ENCODE measurements at places on chromosomes 5 and 9. TPM values are rescaled to one million over a fixed set of nuclear protein-coding genes. Genes with fewer than 3 reads are reported as not detected.

- no peak for DNase-seq
Observed at GRCh38 chr5:173752653-173753052, 135.5 kb upstream of the CPEB4 start.

DNA sequence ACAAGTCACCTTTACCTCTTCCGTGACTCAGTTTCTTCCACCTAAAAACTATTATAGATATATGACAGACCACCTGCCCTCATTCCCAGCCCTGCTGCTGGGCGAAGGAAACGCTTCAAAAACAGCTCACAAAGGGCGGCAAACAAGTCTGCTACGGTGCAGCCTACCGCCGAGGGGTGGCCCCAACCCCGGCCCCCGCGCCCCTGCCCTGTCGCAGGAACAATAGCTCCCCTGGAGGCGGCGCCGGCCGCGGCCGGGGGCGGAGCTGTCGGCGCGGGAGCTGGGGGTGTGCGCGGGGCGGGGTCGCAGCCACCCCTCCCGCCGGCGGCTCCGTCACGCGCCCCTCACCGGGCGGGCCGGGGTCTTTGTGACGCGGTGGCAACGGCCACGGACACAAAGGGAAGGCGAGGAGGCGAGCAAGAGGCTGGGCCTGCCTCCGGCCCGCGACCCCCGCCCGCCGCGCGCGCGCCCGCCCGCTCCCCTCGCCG is at the start of gene TMEFF1:
Gene TMEFF1, plus strand, starts transcription at position 362 of the 488 bp plus-strand sequence. CDS start 396 bp downstream, outside the sequence.
- DNase-seq = peak; percentile 47

GRCh38 chr9:16553869-16554540 is 316.5 kb downstream of the BNC2 start:
- no peak for DNase-seq

GRCh38 chr5:31408814-31409213 is 123.1 kb downstream of the DROSHA start:
- no peak for DNase-seq

DNA sequence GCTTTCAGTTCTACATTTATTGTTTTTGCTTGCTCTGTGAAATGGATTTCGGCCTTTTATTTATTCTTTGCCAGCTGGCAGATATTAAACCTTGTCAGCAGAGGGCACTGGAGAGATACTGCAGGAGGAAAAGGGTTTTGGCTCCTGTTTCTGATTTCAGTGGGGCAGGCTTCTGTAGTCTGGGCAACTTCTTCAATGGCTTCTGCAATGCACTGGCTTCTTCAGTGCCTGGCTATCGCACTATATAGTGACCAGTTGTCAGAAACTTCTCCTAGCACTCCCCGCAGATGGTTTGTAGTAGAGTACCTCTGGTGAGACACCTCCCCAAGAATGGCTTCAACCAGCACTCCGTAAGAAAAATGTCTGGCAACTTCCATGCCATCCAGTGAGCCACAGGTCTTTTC is 3.2 kb upstream of the NFX1 start:
- DNase-seq = peak; percentile 73

GRCh38 chr9:127813686-127814226 is 11.1 kb downstream of the FPGS start:
- no peak for DNase-seq

DNA sequence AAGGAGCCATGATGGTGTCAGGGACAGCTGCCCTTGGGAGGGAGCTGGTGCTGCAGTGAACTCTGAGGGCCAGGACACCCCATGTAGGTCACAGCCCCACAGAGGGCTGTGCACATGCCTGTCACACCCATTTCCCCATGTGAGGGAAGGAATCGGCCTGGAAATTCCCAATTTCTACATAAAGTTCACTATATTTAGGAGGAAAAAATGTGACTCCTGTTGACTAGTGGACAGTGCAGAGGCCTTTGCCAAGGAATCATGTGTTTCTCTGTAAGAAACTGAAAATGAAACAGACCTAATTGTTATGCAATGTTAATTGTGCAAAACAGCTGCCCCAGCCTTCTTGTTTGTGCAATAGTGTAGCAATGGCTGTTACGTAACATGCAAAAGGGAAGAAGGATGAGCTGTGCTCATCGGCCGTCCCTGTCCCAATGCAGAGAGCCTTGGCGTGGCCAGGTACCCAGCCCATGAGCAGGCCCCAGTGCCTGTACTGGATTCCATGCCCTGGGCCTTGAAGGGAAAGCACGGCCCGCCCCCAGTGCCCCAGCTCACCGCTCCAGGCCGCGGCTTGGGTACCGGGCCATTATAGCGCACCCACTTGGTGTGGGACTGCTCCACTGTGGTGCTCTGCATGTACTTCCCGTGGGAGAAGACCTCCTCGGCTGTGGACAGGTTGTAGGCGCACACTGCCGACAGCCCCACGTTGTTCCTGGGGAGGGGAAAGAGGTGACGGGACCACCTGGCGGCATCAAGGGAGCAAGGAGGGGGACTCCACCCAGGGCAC is 70.0 kb downstream of the SECISBP2 start:
- DNase-seq = no peak

DNA sequence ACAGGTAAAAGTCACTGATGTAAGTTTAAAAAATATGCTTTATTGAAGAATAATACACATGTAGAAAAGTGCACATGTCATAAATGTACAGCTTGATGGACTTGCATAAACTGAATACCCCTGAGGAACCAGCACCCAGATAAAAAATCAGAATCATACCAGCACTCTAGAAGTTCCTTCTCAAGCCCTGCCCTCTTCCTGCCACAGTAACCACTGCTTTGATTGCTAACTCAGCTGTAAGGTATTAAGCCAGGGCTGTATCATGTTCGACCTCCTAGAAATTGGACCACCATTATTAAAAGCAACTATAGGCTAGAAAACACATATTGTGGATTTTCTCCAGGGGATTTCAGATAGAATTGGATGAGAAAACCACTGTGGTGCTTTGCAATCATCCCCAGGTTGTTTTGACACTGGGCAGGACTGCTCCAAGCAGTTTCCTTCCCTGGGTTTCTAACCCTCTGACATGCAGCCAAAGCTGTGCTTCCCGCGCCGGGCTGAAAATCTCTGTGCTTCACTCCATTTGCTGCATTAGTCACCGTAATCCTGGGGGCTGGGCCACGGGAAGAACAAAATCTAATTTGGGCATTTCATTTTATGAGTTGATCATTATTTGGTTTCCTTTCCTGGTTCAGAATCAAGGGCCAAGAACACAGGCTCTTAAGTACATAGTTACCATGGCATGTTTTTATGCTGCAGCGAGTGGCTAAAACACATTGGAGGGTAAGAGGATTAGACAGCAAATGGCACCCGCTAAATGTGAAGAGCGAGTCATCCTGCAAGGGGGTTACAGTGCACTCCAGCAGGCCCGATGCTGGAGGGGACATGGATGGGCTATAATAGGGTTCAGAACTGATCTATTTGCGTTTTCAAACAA is 139.4 kb upstream of the IL12B start:
- peak; percentile 60 for DNase-seq

DNA sequence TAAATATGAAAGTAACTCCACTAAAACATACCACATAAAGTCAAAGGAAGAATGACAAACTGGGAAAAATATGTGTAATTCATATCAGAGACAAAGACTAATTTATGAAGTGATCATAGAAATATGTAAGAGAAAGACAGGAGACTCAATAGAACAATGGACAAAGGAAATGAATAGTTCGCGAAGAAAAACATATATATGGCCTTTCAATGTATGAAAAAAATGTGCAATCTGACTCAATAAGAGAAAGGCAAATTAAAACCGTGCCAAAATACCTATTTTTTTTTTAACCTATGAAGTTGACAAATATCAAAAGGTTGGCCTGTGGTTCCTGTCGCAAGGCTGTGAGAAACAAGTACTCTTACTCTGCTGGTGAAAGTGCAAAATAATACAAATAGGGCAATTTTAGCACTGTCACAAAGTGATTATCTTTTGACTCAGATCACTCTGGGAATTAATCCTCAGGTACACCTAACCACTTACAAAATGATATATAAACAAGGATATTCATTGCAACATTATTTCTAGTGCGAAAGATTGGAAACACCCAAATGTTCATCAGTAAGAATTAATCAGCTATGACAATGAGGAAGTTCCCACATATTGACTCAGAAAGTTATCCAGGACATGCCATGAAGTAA is 3.7 kb downstream of the C9 start:
- no peak for DNase-seq

DNA sequence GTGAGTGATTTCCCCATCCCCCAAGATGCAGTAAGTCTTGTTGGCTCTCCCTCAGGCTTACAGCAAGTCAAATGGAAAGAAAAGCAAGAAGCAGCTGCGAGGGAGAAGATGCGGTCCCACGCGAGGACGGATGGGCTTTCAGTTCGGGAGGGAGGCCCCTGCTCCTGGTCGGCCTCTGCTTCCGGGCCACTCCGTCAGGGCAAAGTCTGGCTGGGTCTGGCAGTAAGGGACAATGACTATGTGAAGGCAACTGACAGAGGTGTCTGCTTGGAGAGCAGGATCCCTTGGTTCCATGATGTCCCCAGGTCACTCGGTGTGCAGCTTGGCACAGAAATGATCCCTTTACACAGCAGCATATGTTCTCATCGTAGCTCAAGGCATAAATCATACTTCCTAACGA is 146.7 kb downstream of the HSPA4 start:
- no peak for DNase-seq

GRCh38 chr5:2030131-2030530 is 147.4 kb upstream of the IRX4 start:
- peak; percentile 7 for DNase-seq

DNA sequence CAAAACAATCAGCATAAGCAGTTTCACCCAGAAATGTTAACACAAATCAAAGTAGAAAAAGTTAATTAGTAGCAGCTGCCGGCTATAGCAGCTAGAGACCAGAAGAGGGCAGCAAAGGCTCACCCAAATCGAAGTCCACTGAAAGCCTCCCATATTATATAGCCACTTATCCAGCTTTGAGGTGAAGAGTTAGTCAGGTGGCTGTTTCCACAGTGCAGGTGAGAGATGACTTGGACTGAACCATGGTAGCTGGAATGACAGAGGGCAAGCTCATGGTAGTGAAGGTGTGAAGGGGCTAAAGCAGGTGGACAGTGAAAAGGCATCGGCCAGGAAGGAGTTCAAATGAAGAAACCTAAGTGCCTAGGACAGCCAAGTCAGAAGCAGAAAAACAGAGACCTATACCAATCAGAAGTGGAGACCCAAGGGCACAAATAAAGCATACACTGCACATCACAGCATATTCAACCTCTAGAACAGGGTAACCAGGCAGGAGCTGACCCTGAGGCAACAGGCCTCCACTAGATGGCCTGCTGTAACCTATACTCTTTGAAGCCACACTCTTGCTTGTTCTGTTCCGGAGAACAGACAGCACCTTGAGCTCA is 7.2 kb upstream of the RNF38 start:
- peak; percentile 71 for DNase-seq

DNA sequence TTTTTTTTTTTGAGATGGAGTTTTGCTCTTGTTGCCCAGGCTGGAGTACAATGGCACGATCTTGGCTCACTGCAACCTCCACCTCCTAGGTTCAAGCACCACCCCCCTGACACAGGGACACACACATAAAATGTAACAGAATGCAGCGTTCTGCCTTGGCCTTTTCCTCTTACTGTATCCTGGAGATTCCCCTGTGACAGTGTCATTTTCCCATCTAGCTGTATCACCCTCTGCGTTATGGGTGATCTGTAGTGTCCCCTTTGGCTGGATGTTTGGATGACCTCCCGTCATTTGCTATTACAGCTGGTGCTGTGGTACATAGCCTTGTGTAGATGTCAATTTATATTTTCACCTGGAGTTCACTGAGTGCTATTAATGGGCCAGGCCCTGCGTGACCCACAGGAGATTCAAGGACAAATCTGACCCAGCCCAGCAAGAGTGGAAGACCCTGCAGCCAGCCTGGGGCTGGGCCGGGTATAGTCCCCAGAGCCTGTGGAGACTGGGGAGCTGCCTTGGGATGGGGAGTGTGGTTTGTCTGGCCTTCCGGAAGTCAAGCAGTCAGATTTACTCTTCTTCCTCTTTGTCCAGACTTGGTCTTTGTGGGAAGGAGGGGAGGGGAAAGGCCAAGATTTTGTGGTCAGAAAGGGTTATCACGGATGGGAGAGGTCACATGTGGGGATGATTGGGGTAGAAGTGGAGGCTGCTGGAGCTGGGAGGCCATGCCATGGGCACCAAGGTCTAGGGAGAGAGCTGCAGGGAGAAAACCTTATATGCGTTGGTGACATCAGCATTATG is 43.6 kb downstream of the ERGIC1 start:
- no peak for DNase-seq

DNA sequence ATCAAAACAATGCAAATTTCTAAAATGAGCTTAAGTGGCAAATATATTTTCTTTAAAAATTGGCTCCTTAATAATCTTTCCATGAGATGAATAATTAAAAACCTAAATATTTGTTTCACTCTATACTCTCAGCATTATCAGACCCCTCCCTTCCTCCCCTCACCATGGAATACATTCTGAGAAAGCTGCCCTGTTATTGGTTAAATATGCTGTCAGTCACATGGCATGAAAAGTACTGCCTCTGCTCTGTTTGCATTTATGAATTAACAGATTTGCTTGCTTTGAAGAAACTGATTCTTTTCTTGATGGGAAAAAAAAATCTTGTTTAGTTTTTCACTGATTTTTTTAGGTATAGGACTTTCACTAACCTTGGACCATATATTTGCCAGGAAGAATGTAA is 17.0 kb upstream of the RPS23 start:
- DNase-seq = no peak

- DNase-seq = no peak
Observed at GRCh38 chr5:850511-851006, at the start of gene ZDHHC11. Gene ZDHHC11 (minus strand): TSS chr5:850986. CDS start chr5:850602, 384 bp downstream.

GRCh38 chr5:99169309-99169708 is 240.5 kb upstream of the CHD1 start:
- DNase-seq = no peak

- no peak for DNase-seq
Observed at GRCh38 chr5:10420932-10421331, 20.7 kb upstream of the ROPN1L start.

DNA sequence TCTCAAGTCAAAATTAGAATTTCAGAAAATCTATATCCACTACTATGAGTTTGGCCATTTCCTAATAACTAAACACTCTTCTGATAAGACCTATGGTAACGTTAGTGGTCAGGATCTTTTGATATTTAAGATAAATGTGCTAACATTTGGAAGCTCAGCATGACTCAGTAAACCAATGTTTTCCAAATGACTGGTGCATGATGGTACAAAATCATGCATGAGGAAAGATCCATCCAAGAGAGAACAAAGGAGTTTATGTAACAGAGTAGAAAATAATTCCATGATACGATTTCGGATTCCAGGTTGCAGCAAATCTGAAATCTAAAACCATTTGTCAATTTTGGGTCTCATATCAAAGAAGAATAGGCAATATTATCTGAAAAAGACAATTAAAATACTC is 279.2 kb downstream of the NSG2 start:
- DNase-seq = no peak

- DNase-seq = no peak
Observed at GRCh38 chr5:115767424-115767823, 49.0 kb downstream of the CDO1 start.

GRCh38 chr5:123929055-123929474 is 417.1 kb downstream of the CSNK1G3 start:
- DNase-seq = no peak

TUSC1 gene
- total RNA-seq = not detected

STK10 gene
- 327 TPM for total RNA-seq

STKLD1 gene
- 1.4 TPM for total RNA-seq

REXO4 gene
- total RNA-seq = 34.1 TPM

DDX46 gene
- total RNA-seq = 75.9 TPM

KLF9 gene
- 12.0 TPM for total RNA-seq

SPINK13 gene
- total RNA-seq = not detected

PCDHB3 gene
- total RNA-seq = not detected

ZFP37 gene
- total RNA-seq = 1.1 TPM

LVRN gene
- 0.09 TPM for total RNA-seq

GABRP gene
- not detected for total RNA-seq
